CD4-positive, alpha-beta T cell (primary cell): ENCODE measurements at places on chromosomes 1 and 21.
A peak's percentile ranks its signal among the peaks of the same experiment; 100 is the strongest.

DNA sequence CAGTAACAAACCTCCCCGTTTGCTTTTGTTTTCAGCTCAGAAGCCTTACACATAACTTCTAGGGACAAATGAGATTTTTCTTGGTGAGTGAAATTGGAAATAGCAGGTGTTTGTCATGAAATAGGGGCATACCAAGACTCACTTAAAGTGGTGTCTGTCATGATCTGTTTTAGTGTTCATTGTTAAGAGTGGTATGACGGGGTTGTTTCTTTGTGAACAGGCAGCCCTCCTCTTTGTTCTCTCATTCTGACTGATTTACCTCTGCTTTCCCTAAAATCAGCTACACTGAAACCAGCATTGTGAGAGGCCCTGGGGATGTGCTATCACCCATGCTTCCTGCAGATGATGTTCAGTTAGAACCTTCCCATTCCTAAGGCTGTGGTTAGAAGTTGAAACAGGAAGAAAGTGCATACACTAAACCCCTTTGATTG, 2.5 kb upstream of the ERO1B start:
- no peak for DNase-seq

- DNase-seq, result peak; percentile 39
Measured at GRCh38 chr1:225652729-225653462, at the start of gene ENAH. Gene ENAH, minus strand, starts transcription at chr1:225653123. Its CDS starts 433 bp downstream, at chr1:225652690.

- no peak for DNase-seq
Measured at GRCh38 chr1:200162877-200163276, 135.4 kb downstream of the NR5A2 start.

- no peak for DNase-seq
Measured at GRCh38 chr1:5423109-5423508, 569.1 kb downstream of the NPHP4 start.

DNA sequence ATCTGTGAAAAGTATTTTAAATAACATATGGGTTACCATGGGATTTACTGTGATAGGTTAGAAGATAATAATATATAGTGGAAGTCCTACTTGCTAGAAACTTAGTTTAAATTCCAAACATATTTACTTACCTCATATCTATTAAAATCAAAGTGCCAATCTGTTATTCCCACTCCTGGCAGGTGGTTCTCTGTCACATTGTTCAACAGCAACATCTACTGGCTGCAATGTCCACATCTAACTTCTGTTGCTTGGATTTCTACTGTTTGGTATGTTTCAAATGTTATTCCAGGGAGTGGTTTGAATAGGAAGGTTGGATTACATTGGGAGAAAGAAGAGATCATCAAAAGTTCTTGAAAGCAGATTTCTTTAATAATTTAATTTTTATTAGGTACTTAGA, 122.5 kb upstream of the NCAM2 start:
- DNase-seq, result no peak

GRCh38 chr1:12491656-12492055, 126.4 kb downstream of the DHRS3 start:
- DNase-seq, result no peak

DNA sequence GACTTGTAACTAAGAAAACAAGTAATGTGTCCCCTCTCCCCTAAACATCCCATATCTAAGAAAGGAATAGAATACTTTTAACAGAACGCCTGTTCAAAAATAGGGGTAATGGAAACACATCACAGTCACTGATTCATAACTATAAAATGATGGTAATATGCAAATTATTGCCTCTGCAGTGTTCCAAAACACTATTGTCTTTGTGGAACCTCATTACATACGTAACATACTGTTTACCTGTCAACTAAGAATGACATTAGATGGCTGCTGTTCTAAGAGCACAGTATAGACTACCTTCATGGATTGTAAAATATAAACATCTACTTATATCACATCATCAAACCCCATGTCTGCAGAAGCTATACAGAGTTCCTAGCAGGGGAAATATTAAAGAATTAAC, 3.4 kb upstream of the BCL2L15 start:
- no peak for DNase-seq

DNA sequence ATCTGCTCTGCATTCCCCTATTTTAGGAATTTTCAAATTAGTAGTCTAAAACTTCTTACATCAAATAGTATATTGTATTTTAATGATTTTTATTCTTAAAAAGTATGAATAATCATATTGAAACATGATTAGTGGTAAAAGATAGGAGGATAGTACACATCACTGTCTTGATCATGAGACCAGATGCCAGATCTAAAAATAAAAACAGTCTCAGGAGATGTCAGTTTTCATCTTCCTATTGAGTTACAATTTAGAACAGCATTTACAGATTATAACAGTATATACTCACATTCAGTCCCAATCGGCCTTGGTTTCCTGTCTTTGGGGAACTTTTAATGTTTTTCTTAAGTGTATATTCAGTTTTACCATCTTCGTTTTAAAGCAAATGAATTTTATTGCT, 95.9 kb downstream of the USP25 start:
- DNase-seq, result no peak

DNA sequence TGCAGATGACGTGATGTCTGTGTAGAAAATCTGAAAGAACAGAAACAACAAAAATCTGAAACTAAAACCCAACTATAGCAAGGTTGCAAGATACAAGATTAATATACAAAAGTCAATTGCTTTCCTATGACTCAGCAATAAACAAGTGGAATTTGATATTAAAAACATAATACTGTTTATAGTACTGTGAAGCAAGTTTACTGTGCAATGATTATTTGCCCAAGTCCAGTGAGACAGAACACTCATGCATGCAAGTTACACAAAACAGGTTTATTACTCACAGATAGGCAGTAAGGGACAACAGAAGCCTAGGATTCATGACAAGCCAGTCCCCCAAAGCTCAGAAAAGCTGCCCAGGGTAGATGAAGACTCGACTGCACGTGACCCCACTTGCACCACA, 62.4 kb upstream of the RAB4A start:
- DNase-seq, result no peak

DNA sequence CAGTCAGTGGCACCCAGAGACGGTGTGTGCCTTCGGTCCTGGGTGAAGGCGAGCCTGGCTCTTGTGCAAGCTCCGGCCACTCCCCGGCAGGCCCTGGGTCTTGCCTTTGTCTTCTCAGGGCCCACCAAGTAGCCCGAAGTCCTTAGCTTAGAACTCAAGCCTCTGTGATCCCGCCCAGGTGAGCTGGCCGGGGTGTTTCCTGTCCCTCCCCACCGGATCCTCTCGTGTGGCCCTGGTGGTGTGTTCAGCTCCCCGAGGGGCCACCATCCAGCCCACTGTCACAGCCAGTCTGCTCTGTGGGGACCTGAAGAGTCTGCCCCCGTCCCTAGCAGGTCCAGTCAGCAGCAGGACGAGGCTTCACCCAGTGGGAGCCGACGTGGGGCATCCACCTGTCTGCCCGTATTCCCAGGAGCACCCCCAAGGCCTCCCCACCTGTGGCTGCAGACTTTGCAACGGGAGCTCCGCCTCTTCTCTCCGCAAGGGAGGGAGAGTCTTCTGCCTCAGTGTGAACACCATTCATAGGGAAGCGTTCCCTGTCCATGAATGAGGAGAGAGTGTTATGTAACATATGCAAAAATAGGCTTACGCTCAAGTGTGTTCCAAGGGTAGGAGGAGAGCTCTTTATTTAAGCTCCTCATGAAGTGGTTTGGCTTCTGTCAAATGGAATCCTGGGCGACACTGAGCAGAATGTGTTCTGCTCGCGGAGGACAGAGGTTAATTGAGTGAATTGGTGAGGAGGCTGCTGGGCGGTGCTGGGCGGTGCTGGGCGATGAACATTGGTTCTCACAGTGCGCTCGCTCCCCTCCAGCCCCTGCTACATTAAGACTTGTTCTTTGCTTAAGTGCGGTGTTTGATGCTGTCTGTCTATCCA, 108.9 kb downstream of the CRYAA start:
- no peak for DNase-seq

- peak; percentile 71 for DNase-seq
Measured at GRCh38 chr1:6423321-6423999, 1.1 kb upstream of the ESPN start.

DNA sequence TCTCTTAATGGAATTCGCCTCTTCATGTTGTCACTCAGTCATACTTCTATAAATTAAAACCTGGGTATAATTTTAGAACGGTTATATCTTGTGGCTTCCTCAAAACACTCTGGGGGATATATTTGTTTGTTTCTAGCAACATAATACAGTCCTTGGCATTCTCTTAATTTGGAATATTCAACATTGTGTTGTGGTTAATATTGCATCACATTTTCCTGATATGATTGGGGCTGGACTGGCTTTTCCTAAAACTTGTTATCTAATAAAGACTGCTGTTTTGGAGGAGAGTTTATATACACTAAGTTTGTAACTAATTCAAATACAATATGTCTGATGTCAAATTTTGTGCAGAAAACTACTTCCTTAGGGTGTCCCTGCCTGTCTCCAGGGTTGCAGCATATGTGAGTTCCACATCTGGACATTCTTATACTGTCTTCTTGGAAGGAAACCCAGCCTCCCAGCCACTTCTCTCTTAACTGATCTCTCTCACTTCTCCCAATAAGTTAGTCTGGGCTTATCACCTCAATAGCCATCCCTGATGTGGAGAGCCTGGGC, 892.6 kb downstream of the MRPL39 start:
- no peak for DNase-seq

DNA sequence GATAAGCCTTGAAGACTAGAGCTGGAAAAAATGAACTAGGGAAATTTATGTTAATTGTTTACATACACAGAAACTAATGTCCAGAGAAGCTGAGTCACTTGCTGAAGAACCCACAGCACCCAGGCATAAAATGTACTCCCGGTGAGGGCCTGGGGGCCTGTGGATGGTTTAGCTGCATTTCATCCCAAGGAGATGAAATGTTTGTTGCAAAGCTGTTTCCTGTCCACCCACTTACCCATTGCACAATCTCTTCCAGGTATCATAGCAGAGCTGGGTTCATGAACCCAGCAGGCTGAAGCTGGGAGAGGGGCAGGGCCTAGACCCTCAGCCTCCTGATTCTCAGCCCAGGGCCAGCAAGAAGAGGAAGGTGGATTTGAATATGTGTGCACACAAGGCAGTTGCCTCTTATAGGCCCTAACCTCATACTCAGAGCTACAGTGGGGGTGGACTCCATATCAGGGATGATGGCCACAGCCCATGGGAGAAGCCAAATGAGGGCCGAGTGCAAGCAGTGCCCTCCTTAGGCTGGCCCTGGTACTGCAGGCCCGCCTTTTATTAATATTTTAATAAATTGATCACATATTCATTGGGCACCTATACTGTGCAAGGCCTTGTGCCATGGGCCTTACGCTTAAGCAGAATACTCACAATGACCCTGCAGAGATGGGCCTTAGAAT, 110.8 kb downstream of the LACTBL1 start:
- no peak for DNase-seq

DNA sequence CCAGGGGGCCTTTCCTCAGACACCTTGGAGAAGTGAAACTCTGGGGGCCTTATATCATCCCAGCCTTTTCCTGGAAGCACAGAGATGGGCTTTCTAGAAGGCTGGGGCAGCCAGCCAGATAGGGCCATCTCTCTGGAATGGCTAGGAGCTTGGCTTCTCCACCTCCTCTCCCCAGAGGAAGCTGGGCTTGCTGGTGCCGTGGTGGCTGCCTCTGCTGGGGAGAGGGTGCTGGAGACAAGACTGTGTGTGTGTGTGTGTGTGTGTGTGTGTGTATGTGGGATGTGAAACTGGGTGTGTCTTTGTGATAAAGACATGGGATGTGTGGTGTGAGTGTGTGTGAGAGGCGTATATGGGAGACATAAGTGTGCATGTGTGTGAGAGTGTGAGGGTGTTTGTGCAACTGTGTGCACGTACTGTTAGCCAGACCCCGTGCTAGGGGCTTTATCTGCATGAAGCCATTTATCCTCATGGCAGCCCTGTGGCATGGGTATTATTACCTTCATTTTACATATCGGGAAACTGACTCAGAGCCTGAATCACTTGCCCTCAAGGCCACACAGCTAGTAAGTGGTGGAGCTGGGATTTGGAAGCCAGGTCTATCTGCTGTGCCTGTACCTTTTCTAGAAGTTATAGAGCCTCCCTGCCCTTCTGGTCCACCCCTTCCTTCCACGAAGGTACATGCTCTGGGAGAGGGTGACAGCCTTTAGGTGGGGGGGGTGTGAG, 44.2 kb downstream of the PTPRU start:
- no peak for DNase-seq

GRCh38 chr1:4597020-4597419, 57.4 kb upstream of the AJAP1 start:
- no peak for DNase-seq

DNA sequence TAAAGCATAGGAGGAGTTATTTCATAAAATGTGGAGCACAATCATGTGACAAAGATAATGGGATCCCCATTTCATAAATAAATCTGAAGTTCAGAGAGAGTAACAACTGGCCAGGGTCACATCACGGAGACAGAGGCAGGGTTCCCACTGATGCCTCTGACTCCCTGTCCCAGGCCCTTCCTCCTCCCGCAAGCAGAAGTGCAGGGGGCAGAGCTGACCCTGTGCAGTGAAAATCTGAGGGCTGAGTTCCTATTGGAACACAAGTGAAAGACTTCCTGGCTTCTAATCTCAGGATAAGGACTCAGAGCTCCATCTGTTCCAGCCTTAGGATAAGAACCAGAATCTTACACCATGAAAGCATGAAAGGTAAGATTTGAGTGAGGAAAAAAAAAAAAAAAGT, 22.0 kb downstream of the SELL start:
- no peak for DNase-seq

GRCh38 chr1:75233302-75233929, 99.2 kb downstream of the LHX8 start:
- no peak for DNase-seq

- no peak for DNase-seq
Measured at GRCh38 chr1:67809887-67810286, 23.4 kb downstream of the GNG12 start.
